ENCODE measurements at places on chromosomes 3 and 15.

DNA sequence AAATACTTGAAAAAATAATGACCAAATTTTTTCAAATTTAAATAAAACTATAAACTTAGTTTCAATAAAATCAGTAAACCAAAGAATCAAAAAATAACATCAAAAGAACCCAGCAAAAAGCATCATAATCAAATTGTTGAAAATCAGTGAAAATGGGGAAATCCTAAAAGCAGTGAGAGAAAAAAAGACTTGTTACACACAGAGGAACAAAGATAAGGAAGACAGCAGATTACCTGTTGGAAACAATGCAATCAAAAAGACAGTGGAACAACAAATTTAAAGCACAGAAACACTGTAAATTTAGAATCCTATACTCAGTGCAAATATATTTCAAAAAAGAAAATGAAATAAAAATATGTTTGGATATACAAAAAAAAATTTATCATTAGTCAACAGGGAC is 156.2 kb upstream of the LMCD1 start:
- DNase-seq, result no peak

- DNase-seq, result no peak
Measured at GRCh38 chr3:9769426-9770275, at the start of gene CAMK1. TSS of gene CAMK1 (minus strand) at chr3:9769947. CDS start at chr3:9767749, 2,198 bp downstream.

GRCh38 chr15:81161851-81162250 is 27.8 kb downstream of the CFAP161 start:
- no peak for DNase-seq

GRCh38 chr15:74502301-74502700 is 38.7 kb upstream of the ARID3B start:
- no peak for DNase-seq

GRCh38 chr3:13066236-13066635 is 7.0 kb downstream of the IQSEC1 start:
- no peak for DNase-seq

DNA sequence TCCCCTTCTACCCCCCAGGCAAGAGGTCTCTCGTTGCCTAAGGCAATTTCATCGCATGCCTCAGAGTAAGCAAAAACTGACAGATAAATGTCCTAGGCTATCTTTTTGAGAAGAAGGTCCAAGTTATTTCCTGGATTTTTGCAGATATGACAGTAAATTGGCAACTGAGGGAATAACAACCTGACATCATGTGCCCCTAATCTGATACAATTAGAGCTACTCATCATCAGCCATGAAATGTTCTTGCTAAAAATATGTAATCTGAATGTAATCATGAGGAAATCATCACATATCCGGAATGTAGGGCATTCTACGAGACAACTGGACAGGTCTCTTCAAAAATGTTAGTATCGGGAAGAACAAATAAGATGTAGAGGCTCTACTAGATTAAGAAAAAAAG is 44.1 kb downstream of the TNIK start:
- no peak for DNase-seq

DNA sequence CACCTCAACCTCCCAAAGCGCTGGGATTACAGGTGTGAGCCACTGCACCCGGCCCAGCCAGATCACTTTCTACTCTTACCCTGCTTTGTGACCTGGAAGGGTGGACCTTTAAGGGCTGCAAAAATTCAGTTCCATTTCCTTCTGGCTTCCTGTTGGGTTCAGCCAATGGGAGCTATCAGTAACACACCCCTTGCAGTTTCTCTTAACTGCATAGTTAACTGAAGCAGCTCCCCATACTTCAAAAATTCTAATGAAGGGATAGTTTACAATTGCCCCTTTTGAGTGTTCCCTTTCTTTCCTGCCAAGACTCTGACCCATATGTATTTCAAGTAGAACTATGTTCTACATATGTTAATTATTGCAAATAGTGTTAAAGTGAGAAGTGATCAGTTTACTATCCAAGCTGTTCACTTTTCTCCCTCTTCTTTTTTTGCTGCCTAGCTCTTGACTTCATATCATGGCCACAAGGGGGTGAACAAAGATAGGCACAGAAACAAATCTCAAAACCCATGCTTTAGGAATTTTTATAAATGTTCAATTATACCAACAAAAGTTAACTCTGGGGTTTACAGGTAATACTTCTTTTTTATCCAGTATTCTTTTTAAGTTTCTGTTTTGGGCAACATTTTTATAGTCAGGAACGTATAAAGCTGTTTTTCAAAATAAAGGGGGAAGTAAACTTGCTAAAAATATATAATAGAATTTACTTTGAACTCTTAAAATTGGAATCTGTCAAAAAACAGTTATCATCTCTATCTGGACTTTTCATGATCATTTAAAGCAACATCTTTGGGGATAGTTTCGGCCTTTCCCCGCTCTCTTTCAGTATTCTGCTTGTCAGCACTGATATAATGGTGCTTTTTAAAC is 8.1 kb downstream of the PGBD4 start:
- no peak for DNase-seq

GRCh38 chr3:30457726-30458125 is 148.7 kb upstream of the TGFBR2 start:
- no peak for DNase-seq

DNA sequence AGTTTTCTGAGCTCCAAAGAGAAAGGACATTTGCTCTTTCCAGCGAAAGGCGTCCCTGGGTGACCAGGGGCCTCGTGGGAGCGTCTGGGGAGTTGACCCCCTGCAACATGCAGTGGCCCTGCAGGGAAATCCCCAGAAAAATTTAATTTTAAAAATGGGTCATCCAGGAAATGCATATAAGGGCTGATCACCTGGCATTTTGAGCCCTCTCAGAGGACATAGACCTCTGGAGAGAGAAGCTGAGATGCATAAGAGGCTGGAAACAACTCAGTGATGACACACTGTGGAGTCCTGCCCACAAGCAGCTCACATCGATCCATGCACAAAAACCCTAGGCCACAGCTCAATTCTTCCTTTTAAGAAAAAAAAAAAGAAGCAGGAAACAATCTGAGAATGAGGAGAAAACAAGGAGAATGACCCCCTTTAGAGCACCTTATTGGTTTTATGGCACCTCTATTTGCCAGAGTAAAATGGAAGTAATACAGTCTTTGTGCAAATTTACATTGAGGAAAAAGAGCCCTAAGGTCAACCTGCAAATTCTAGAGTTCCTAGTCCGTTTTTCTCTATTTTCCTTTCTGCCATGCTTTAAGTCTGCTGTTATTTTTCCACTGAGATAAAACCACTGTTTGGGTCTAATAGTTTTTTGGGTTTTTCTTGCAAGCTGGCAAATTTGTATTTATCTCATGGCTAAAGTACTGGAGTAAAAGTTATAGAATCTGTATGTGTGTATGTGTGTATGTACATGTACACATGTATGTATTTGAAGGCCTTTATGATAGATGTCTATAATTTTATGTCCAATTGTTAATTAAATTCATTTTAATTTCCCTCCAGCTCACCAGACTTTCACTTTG is 6.9 kb upstream of the BDH1 start:
- DNase-seq, result no peak

GRCh38 chr3:115623044-115623868 is at the start of gene GAP43:
TSS of gene GAP43 (plus strand) at chr3:115623510. CDS start at chr3:115623690, 180 bp downstream.
- DNase-seq, result no peak

- no peak for DNase-seq
Measured at GRCh38 chr3:53242642-53243041, 13.2 kb downstream of the TKT start.

DNA sequence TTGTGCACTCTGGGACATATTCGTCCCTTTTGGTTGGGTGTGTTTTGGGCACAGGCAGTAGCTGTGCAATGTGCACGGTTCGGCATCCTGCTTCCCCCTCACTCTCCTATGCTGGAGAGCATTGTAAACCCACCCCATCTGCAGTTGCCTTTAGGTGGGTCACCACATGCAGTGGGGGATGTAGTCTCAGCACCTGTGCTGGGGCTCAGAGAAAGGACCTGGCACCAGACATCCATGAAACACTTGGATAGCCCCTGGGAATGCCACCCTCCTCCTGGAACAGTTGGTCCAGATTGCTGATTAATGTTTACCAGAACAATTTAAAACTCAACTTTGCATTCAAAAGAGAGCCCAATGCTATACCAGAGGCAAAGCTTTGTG is 123.9 kb upstream of the MEF2A start:
- DNase-seq, result no peak

GRCh38 chr3:101513419-101513986 is 491 bp upstream of the SENP7 start:
- no peak for DNase-seq

- no peak for DNase-seq
Measured at GRCh38 chr3:118986734-118987133, 47.9 kb downstream of the IGSF11 start.

- no peak for DNase-seq
Measured at GRCh38 chr15:26091184-26091583, 228.1 kb upstream of the ATP10A start.

GRCh38 chr15:57747206-57747896 is 40.8 kb downstream of the POLR2M start:
- DNase-seq, result no peak

DNA sequence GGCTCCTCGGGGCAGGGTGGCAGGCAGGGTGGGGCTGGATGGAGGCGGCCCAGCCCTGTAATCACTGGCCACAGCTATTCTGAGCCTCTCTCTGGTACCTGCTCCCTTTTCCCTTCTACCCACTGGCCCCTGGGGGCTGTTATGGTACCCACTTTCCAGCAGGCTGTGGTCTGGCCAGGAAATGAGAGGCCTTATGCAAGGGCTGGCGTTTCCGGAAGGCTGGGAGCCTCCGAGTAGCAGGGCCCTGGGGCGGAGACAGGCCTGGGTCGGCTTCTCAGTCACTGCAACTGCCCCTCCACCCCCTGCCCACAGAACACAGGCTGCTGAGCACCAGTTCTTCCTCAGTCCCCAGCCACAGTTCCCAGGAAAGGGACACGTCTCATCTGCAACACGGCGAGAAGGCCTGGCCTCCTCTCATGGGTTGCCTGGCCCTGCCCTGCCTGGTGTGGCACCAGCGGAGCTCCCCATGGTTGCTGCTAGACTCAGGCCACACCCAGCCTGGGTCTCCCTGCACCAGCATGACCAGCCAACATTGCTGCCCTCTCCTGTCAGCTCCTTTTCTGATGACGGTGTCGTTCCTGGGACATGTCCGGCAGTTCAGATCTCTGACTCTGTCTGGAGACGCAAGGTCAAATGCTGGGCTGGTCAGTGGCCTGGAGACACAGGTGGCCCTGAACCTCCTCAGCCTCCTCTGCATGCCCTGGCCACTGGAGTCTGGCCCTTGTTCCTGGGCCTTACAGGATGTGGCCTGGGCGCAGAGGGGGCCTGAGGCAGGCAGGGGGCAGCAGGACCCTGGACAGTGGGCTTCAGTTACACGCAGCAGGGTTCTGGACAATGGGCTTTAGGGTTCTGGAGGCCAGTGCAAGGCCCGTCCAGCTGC is 6.5 kb downstream of the CHST13 start:
- no peak for DNase-seq

GRCh38 chr3:100029689-100030088 is 84.6 kb downstream of the FILIP1L start:
- no peak for DNase-seq

GRCh38 chr3:123590685-123591450 is 6.0 kb upstream of the HACD2 start:
- DNase-seq, result no peak

- DNase-seq, result no peak
Measured at GRCh38 chr3:10956986-10957385, 35.6 kb upstream of the SLC6A1 start.

GRCh38 chr3:190505381-190506003 is 8.4 kb upstream of the IL1RAP start:
- no peak for DNase-seq

DNA sequence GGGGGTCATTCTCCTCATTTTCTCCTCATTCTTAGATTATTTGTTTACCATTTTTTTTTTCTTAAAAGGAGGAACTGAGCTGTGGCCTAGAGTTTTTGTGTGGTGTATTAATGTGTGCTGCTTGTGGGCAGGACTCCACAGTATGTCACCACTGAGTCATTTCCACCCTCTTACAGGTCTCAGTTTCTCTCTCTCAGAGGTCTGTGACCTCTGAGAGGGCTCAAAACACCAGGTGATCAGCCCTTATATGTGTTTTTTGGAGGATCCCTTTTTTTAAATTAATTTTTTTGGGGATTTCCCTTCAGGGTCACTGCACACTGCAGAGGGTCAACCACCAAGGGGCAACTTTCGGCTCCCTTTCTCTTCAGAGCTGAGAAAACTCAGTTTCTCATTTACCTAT is 166.4 kb downstream of the SUCNR1 start:
- no peak for DNase-seq

DNA sequence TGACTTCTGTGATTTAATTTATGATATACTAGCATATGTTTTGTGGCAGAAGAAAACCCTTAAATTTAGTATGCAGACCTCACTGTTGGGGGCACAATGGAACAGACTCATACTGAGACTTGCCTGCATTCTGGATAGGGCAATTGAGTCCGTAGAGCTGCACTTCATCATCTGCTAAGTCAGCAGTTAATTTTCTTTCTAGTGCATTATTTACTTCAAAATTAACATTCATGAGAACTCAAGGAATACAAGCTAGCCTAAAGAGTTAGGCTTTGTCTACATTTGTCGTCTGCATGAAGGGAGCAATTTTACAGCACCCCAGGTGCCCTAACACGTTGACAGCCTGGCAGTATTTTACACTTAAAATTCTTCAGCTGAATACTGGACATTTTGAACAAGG is 345.5 kb downstream of the CHL1 start:
- no peak for DNase-seq

- no peak for DNase-seq
Measured at GRCh38 chr3:15794303-15794771, 3.4 kb downstream of the ANKRD28 start.

DNA sequence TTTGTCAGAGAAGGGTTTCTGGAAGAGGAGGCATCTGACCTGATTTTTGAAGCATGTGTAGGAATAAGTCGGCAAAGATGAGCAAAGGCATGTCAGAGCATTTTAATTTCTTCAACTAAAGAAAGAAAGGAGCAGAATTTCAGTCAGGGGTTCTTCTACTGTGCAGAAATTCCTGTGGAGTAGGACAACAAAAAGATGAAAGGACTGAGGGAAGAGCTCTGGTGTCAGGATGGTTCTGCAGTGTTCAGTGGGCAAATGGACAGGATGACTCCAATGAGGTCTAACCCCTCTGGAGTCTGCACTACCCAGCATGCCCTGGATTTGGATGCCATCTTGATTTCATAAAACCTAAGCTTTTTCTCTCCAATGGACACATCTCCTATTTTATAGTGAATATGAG is 47.7 kb upstream of the SIAH2 start:
- DNase-seq, result no peak

Measured in activated CD8-positive, alpha-beta memory T cell treated with anti-CD3 and anti-CD28 coated beads for 48 hours (primary cell).